ENCODE measurements at places on chromosomes 12 and 14.

- no peak for DNase-seq
These were observed 68.8 kb downstream of the OSBPL8 start for GRCh38 chr12:76490763-76491162.

DNA sequence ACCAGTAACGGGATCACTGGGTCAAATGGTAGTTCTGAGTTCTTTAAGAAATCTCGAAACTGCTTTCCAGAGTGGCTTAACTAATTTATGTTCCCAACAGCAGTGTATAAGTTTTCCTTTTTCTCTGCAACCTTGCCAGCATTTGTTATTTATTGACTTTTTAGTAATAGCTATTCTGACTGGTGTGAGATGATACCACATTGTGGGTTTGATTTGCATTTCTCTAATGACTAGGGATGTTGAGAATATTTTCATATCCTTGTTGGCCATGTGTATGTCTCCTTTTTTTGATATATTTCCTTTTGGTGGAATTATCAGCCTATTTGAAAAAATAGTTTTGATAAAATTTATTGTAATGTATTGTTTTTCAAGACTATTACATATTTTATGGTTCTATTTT, 701.2 kb upstream of the FBXO33 start:
- DNase-seq, result no peak

DNA sequence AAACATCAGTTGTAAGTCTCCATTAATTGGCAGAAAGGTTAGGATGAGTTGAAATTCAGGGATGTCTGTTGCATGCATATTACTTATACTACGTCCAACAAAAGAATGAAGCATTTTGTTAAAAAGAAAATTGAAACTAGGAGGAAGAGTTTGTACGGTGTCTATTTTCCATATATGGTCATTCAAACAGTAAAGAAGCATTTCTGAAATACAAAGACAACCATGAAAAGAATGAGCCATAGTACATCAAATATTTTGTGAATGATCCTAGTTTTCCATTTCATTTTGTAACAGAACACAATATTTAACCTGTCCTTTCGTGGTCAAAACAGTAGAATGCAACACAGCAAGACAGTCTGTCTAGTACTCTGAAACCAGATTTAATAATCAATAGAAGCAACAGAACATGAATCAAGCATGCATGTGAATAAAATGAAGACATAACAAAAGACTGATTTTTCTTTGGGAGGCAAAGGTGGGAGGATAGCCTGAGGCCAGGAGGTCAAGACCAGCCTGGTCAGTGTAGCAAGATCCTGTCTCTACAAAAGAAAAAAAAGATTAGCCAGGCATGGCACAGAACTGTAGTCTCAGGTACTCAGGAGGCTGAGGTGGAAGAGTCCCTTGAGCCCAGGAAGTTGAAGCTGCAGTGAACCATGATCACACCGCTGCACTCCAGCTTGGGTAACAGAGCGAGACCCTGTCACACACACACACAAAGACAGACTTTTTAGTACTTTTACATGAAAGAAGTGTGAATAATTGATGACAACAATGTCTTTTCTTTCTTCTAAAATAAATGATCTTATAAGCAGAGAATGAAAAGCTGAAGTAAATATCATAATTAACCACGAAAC, 156.0 kb downstream of the LRIG3 start:
- DNase-seq, result no peak

- peak; percentile 82 for DNase-seq
These were observed 11.7 kb downstream of the TULP3 start for GRCh38 chr12:2902272-2902880.

- DNase-seq, result no peak
These were observed 711.1 kb upstream of the SEL1L start for GRCh38 chr14:82244791-82245190.

DNA sequence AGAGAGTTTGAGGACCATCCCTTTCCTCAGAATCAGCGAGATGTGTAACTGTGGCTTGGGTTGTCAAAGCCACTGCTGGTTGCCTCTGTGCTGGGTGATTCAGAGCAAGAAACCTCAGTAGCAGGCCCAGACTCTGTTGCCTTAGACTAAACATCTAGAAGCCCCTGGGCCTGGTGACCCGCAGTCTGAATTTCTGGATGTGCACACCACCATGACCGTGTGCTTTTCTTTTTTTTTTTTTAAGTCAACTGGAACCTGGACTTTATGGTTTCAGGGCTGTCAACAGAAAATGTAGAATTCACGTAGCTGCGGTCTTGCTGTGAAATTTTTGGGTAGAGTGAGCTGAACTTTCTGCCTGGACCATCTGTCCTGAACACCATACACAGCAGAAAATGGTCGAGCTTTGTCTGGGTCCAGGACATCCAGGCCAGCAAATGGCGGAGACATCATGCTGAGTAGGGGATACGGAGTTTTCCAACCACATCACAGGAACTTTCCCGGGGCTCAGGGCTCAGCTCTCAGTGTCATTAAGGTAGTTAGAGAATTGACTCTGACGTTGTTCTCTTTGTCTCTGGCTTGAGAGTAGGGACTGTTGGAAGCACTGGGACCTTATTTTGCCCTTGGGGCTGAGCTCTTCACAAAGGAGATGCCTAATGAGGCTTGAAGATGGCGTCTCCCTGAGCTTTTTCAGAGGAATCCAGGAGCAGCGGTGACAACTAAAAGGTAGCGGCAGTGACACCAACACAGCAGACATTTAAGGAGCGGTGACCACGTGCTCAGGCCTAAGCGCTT, 23.0 kb upstream of the BATF start:
- DNase-seq, result no peak

DNA sequence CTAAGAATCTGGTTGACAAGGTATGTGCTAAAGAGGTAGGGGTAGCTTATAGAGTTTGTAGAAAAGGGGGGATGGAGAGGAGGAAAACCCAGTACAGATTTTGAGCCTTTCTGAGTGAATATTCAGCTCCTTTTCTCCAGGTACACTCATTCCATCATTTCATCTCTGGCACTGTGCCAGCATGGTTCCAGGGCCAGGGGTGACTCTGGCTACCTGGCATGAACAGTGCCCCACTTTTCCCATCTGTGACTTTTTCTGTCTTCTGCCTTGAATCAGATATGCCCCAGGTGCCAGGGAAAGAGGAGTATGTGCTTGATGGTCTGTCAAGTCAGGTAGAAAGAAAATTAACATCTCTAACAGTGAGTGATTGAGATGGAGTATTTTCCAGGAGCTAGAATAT, 175.7 kb downstream of the CACNA1C start:
- DNase-seq, result no peak

GRCh38 chr14:60174352-60175254, 9.4 kb upstream of the DHRS7 start:
- no peak for DNase-seq

GRCh38 chr12:131471946-131472732, 238.8 kb upstream of the SFSWAP start:
- DNase-seq, result no peak

GRCh38 chr12:88945051-88945732, 364.9 kb upstream of the KITLG start:
- no peak for DNase-seq

DNA sequence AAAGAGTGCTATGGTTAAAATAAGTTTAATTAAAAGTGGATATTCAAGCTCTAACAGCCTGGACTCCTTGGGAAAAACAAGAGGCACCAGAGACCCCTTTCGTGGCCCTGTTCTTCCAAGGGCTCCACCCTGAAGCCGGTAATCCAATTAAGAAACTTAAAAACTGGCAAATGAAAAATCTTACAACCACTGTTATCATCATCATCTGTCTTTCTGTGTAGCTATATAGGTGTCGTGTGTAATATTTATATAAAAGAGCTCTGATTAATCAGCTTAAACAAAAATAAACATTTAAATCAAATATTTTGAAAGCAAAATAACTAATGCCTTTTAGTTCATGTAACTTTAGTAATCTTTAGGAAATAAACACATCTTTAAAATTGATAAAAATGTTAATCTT, 4.5 kb downstream of the ATF1 start:
- DNase-seq, result no peak

GRCh38 chr14:74085047-74085637, 386 bp downstream of the LIN52 start:
- no peak for DNase-seq

GRCh38 chr14:76259029-76259735, 107.5 kb downstream of the GPATCH2L start:
- no peak for DNase-seq

GRCh38 chr14:33933386-33933933, 17.4 kb downstream of the EGLN3 start:
- no peak for DNase-seq

DNA sequence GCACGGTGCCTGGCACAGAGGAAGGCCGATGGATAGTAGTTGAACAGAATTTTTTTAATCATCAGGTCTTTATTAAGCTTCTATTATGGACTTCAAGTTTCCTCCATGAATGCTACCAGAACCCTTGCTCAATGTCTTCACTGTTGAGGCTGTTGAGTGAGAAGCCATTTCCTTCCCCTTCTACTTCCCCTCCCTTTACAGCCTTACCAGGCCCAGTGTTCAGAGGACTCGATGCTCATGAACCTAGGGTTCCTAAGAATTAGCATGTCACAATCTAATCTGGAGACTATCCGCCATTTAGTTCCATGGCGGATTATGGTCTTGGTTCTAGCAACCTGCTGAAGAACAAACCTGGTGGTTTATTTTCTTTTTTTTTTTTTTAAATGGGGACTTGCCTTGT, 17.7 kb downstream of the ETV6 start:
- DNase-seq, result no peak

DNA sequence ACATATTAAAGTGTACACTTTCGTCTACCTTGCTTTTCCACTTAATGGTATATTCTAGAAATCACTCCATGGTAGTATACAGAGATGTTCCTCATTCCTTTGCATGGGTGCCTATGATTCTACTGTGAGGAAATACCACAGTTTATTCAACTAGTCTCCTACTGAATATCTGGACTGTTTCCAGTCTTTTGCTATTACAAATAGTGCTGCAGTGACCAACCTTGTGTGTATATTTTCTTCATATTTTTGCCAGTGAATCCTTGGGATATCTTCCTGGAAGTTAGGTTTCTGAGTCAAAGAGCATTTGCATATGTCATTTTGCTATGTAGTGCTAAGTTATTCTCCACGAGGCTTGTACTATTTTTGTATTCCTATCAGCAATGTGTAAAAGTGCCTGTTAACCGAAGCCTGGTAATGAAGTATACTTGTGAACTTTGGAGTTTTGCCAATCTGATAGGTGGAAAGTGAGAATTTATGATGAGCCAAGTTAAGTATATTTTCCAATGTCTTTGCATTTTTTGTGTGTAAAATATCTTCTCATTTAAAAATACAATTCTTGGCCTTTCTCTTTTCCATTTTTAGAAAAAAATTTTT, 31.3 kb upstream of the TMEM263 start:
- DNase-seq, result no peak

- DNase-seq, result no peak
These were observed 61.3 kb upstream of the MDM1 start for GRCh38 chr12:68393417-68393816.

- no peak for DNase-seq
These were observed 106.3 kb upstream of the FRMD6 start for GRCh38 chr14:51545396-51545795.

- DNase-seq, result no peak
These were observed 70.1 kb downstream of the PRKD1 start for GRCh38 chr14:29857551-29857950.

DNA sequence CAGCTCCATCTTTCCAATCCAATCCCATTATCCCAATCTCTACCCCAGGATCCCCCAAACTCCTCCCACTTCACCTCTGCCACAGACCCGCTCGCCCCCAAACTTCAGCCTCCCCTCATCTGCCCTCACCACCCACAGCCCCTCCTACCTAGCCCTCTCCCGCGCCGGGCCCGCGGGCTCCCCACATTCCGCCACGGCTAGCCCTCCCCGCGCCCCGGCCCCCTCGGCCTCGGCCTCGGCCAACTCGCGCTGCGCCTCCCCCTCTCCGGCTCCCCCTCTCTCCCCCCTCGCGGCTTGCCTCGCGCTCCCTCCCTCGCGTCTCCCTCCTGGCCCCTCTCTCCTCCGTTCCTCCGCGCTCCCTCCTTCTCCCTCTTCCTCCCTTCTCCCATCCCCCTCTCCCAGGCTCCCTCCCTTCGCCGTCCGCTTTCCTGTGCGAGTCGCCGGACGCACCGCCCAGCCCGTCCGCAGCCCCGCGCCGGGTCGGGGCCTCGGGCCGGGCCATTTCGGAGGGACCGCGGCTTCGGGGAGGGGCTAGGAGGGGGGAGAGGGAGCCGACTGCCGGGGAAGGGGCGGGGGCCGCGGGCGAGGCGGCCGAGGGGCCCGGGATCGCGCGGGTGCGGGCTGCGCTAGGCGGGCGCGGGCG, at the start of gene ATN1:
TSS of gene ATN1 (plus strand) at position 581 of the 643 bp plus-strand sequence. CDS start 6,043 bp downstream, outside the sequence.
- DNase-seq, result no peak

GRCh38 chr12:3107954-3108353, 30.8 kb downstream of the TSPAN9 start:
- DNase-seq, result no peak

GRCh38 chr14:99132821-99133635, 139.0 kb downstream of the BCL11B start:
- no peak for DNase-seq

DNA sequence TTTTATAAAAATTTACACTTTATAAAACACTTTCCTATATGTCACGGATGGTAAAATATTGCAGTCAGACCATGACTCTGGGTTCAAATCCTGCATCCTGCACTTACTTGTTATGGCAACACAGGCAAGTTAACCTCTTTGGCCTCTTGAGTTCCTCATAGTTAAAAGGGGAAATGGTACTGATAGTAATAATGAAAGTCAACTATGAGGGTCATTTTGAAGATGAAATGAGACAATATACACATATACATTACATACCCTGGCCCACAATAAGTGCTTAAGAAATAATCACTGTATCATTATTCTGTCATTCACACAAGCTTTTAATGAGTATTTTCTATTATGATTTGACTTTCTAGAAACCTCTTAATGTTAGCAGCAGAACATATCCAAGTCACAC, 64.4 kb downstream of the C12orf42 start:
- no peak for DNase-seq

DNA sequence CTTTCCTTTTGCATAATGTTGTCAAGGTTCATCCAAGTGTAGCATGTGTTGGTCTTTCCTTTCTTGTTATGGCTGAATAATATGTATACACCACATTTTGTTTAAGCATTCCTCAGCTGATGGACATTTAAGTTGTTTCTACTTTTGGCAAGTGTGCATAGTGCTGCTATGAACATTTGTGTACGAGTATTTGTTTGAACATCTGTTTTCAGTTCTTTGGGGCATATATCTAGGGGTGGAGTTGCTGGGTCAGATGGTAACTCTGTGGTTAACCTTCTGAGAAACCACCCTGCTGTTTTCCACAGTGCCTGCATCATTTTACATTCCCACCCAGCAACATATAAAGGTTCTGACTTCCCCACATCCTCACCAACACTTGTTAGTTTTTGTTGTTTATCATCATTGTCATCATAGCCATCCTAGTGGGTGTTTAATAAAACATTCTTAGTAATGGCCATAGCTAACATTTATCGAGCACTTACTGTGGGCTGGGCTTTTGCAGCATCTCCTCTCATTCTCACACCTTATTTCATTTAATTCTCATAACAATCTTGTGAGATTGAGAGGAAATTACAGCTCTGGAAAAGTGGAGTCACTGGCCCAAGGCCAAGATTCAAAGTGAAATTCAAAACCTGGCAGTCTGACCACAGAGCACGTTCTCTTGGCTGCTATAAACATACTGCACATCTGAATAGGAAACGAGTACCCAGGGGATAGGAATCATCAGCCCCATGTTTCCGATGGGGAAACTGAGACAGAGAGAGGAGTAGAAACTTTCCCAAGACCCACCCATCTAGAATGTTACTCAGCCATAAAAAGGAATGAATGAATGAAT, 193.6 kb downstream of the KSR2 start:
- no peak for DNase-seq
